ENCODE measurements at places on chromosomes 7 and 10. TPM values are rescaled to one million over a fixed set of nuclear protein-coding genes. Genes with fewer than 3 reads are reported as not detected.

GRCh38 chr10:37947526-37947925 lies 28.9 kb downstream of the ZNF25 start:
- DNase-seq, result no peak

DNA sequence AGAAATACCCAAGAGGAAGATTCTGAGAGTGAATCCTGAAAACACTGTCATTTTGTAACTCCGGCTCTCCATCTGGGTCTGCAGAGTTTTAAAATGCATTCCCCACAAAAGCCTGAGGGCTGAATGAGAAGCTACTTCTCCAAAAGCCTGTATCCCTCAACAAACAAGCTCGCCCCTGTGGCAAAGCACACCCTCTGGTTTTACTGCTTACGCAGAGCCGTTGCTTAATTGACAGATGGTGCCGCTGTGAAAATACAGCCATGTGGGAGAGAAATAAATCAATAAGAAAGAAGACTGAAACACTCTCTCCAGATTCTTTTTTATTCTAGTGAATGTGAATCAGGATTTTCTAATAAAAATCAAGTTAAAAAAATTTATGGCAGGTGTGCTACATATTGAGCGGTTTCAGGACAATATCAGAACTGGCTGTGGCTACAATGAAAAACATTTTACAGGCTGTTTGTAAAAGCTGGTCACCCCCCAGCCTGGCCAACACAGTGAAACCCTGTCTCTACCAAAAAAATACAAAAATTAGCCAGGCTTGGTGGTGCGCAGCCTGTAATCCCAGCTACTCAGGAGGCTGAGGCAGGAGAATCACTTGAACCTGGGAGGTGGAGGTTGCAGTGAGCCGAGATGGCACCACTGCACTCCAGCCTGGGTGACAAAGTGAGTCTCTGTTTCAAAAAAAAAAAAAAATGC lies 32.5 kb downstream of the C7orf33 start:
- no peak for DNase-seq

- no peak for DNase-seq
These were observed 41.5 kb upstream of the PIK3CG start for GRCh38 chr7:106823631-106824030.

GRCh38 chr7:2248984-2249694 lies 7.1 kb downstream of the NUDT1 start:
- peak; percentile 35 for DNase-seq

DNA sequence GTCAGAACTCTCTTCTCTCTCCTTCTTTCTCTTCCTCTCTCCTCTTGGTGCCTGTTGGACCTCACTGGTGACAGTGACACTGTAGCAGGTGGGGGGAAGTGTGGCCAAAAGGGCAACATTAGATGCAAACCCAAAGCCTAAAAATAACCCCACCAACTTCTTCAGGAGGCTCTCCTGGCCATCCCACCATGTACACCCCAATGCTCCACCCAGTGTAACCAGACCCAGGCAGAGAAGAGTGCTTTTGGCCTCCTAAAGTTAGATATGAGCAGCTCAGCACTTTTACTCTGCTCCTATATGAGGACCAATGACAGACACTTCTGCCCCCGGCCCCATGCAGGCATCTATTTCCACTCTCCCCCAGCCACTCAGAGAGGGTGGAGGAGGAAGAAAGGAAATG lies 5.5 kb downstream of the MYOZ1 start:
- no peak for DNase-seq

- DNase-seq, result no peak
These were observed 63.0 kb downstream of the MINDY3 start for GRCh38 chr10:15797346-15797745.

DNA sequence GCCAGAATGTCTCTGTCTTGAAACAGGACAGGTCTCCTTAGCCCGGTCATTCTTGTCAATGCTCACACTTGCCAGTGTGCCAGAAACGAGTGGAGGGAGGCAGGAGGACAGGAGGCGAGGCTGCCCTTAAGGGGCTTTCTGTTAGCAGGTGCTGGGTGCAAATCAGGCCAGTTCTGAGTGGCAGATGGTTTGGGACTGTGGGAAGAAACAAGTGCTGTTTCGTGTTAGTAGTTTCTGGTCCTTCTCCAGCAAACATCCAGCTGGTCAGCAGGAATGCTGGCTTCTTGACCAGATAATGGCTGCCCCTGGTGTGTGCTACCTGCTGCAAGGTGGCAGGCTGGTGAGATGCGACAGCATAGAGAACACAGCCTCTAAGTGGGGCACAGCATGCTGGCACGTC lies 8.2 kb upstream of the NDUFB2 start:
- no peak for DNase-seq

DNA sequence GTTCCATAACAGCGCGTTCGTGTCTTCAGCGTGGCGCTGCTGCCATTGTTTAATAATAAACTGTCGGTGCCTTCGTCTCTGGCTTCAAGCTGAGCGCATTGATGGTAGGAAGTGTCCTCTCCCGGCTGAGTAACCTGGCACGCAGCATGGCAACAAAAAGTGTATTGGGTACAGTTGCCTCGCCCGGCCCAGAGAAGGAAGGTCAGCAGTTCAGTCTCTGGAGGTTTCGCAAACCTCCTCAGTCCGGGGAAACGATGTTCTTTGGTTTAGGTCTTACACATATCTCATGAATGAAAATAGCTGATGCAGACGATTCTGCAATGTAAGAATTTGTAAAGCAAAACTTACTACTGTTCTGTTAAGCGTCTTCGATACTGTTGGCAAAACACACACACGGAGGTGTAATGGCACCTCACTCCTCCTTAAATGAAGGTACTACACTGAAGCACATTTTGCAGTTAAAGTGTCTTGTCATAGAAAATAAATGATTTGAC lies 739 bp upstream of the CCDC186 start:
- no peak for DNase-seq

DNA sequence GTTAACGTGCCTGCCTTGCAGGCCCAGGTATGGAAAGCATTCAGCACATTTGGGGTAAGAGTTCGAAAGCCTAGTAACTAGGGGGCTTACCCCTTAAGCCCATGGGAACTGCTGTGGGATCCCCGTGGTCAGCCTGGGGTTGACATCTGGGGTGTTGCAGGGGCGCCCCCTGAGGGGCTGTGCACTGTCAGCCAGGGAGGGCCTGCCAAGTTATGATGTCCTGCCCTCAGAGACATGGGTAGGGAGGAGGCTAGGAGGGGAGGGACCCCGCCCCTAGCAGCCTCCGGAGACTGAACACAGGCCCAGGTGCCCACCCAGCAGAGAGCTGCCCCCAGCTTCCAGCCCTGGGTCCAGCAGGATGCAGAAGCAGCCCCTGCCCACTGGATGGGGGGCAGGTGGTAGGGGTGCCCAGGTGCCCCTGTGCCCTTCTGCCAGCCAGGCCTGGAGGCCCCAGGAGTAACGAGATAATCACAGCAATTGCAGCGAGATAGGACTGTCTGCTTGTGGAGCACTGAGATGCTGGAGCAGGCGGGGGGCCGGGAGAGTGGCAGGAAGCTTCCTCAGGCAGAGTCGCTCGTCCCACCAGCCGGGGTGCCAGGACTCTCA lies 153.3 kb downstream of the UBE2H start:
- no peak for DNase-seq

GRCh38 chr10:13051126-13051694 lies 48.8 kb upstream of the OPTN start:
- no peak for DNase-seq

GRCh38 chr7:151125846-151126481 lies 39.7 kb downstream of the AGAP3 start:
- no peak for DNase-seq

The SPDYE6 gene
- total RNA-seq, result not detected

The GLI3 gene
- total RNA-seq, result 4.7 TPM

The OR2A5 gene
- not detected for total RNA-seq

The CNTNAP2 gene
- not detected for total RNA-seq

The SPDYE2B gene
- total RNA-seq, result not detected

The KCNIP2 gene
- total RNA-seq, result 0.97 TPM

The GJD4 gene
- total RNA-seq, result not detected

The URGCP gene
- 24.4 TPM for total RNA-seq

Data from natural killer cell (primary cell).